Nucleus accumbens (tissue), 56 donors: ENCODE measurements at places on chromosomes 5 and 9.

DNA sequence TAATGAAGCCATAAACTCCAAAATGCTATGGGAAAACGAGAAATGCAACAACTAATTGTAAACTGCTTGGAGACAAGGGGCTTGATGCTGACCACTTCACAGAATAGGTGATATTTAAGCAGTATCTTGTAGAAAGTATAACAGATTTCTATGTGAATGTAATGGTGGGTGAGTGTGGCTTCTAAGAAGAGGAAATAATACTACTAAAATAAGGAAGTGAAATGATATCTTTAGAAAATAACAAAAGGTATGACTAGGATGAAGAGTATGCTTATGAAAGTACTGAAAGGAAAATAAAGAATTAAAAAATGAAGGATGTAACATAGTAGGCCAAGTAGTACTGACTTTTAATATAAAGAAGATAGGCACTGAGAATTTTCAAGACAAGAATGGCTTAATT lies 94.2 kb downstream of the AGTPBP1 start:
- no peak for DNase-seq

- DNase-seq = no peak
These were observed 21.4 kb upstream of the TRMT10B start for GRCh38 chr9:37732086-37732741.

DNA sequence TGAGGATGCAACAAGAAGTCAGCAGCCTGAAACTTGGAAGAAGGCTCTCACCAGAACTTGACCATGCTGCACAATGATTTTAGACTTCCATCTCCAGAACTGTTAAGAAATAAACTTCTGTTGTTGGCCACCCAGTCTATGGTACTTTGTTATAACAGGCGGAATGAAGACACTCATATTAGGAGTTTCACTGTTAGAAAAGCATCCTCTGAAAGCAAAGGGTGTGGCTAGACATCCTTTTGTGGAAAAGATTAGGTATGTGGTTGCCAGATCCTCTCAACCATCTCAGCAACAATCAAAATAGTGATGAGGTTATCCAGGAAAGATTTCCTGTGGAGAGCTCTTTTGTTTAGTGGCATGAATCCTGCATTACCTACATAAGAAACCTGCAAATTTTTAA lies 20.7 kb downstream of the ITGA2 start:
- no peak for DNase-seq

GRCh38 chr5:82367930-82368329 lies 89.8 kb upstream of the RPS23 start:
- no peak for DNase-seq

GRCh38 chr5:3715062-3715461 lies 119.4 kb downstream of the IRX1 start:
- no peak for DNase-seq

GRCh38 chr5:2550509-2550908 lies 201.0 kb downstream of the IRX2 start:
- DNase-seq = no peak

- no peak for DNase-seq
These were observed 47.8 kb downstream of the WNK2 start for GRCh38 chr9:93231716-93232115.

- DNase-seq = no peak
These were observed 193.3 kb upstream of the PANK3 start for GRCh38 chr5:168772316-168772961.

DNA sequence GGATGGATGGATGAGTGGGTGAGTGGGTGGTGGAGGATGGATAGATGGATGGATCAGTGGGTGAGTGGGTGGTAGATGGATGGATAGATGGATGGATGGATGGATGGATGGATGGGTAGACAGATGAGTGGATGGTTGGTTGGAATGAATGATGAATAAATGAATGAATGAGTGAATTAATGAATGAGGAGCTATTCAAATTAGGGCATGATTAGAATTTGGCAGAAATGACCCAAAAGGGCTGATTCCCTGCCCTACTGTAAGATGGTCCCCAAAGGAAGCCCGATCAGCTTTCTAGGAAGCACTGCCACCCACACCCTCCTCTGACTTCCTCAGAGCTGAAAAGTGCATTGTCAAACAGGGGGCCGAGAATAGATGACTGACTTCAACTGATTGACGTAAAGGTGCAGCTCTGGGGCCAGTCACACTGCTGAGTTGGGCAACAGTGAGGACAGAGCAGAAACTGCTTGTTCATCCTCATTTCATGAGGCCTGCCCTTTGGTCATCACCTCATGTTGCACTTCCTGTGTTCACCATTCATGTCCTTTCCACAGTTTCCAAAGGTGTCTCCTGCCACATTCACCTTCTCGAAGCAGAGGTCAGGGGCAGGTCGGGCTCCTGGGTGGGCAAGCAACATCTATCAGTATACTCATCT lies 34.3 kb downstream of the NIPAL4 start:
- no peak for DNase-seq

DNA sequence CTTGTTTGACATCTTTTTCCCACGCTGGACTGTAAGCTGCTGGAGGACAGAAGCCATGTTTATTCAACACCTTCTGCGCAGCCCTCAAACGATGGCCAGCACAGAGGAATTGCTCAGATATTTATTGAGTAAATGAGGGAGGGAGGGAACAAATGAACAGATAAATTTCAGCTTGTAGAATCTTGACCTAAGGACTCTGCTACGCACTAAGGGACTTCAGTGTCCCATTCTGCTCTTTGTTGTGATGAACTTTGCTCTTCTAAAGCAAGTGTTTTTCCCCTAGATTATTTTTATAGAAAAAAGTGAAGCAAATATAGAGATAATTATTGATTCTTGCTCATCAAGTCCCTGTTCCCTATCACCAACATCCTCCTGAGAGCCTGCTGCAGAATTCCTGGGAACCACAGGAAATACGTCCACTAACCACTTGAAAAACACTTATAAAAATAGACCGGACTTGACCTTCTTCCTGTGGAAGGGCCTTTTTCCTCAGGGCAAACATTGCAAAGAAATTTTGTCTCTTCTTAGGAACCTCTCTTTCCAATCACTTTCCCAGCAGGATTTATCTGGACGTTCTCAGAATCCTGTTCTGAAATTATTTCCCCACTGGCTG lies 54.9 kb downstream of the FGF1 start:
- DNase-seq = no peak

GRCh38 chr9:126698251-126698650 lies 84.5 kb downstream of the LMX1B start:
- DNase-seq = no peak
